ENCODE measurements at places on chromosomes 16 and 17. TPM values are rescaled to one million over a fixed set of nuclear protein-coding genes. Genes with fewer than 3 reads are reported as not detected.

GRCh38 chr16:50612849-50613198 lies 64.6 kb downstream of the NKD1 start:
- no peak for DNase-seq

DNA sequence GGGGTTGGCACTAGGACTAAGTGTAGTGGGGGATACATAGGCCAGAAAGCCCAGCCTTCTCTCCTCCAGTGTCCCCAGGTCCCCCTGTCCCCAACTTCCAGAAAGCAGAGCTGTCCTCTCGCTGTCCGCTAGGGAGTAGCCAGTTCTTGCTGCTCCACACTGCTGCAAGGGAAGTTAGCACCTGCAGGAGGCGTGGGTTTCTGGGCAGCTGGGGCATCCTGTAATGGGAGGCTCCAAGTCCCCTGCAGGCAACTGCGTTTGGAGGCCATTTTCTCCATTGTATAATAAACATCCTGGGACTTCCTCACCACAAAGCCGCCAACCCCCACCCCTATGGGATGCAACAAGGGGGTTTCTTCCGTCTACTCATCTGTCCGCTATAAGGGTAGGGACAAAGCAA lies 1.7 kb downstream of the RPRML start:
- DNase-seq, result no peak

GRCh38 chr17:16881239-16881924 lies 90.5 kb downstream of the TNFRSF13B start:
- no peak for DNase-seq

DNA sequence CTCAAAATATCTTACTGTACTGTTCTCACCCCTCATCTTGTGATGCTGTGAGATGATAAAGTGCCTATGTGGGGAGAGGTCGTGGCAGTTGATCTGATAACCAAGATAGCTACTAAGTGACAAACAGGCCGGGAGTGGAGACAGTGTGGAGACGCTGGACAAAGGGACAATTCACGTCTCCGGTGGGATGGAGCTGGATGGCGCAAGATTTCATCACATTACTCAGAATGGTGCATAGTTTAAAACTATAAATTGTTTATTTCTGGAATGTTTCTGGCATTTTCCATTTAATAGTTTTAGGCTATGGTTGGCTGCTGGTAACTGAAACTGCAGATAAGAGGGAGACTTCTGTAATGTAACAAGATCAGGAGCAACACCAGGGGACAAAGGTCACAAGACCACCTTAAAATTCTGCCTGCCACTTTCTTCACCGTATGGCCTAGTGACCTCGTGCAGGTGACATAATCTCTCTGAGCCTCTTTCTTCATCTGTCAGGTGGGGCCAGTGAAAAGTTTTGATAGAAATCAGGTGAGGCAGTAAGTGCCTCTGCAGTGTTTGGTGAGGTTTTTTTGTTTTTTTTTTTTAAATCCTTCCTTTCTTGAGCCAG lies 54.4 kb upstream of the LGALS9 start:
- no peak for DNase-seq

OR2C1 gene
- total RNA-seq, result not detected
